ENCODE measurements at places on chromosomes 13 and 19.

GRCh38 chr13:41501281-41501680 is 43.9 kb downstream of the RGCC start:
- no peak for DNase-seq

DNA sequence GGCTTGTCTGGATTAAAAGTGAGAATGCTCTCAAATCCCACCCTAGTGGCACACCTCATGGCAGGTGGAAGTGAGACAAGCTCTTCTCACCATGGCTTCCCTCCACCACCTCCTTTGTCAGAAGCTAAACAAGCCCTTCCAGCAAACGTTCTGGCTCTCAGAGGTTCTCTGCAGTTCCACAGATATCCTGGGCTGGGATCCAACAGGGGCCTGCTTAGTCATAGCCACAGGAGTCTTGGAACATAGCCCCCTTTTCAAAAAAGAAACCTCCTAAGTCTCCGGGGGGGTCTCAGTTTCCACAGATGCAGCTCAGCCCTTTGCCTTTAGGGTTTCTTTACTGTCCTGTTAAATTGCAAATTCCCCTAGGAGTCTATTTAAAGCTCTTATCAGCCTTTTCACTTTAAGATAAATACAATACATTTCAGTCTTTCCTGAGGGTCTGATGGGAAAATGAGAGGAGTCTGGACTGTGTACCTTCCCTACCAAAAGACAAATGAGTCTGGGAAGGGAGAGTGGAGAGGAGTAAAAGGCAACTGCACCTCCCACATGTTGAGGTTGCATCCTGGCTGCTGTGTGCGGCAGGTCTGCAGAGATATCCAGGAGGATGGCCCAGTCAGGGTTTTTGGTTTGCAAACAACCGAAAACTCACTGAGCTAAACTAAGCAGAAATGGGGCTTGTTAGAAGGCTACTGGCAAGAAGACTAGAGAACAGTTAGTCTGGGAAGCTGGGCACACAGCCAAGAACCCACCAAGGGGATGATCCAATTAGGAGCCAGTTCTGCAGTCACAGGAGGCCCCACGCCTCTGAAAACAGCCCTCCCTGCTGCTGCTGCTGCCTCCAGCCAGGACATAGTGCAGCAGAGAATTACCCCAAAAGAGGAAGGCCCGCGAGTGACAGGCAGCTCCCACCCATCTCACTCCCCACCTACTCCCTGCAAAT is 41.4 kb upstream of the SERP2 start:
- DNase-seq, result peak; percentile 91

DNA sequence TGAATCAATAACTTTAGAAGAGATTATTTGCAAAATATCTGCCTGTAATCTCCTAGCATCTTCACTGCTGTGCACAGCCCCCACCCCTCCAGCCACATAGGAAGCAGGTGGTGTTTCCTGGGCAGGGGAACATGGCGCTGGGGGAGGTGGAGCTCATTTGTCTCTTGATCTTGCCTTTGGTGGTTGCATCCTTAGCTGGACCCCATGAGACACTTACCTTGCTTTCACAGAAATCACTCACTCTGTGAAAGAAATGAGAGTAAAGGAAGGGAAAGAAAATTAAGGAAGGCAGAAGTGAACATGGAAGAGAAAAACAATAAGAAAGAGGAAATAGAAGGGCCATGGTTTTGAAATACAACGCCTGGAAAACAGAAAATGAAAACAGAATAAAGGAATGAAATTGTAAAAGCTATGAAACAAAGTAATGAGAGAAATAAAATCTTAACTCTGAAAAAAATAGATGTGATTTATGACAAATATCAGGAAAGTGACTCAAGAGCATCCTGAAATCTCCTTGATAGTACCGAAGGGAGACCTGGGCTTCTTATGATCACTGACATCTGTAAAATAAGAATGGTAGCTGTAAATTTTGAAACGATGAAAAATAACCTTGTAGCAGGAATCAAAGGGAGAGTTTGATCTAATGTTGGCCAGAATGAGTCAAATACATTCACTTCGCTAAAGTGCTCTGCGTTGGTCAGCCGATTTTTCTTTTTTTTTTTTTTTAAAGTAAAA is 17.2 kb upstream of the RNASEH2B start:
- DNase-seq, result no peak

GRCh38 chr19:39379865-39380396 is 11.0 kb downstream of the PAF1 start:
- no peak for DNase-seq

DNA sequence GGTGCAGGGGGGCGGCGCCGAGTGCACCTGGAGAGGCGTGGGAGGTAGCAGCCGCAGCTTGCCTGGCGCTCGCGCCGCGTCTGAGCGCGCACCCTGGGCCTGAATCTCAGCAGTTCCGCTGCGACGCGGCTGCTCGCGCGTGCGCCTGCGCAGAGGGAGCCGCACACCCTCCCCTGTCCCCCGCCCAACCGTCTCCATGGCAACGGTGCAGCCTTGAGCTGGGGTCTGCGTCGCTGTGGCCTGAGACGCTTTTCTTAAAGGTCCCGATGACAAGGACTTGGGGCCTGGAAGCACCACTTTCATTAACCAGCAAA is at the start of gene PNMA8B:
Gene PNMA8B (minus strand): TSS at position 82 of the 314 bp plus-strand sequence. CDS start 402 bp downstream, outside the sequence.
- DNase-seq, result no peak

GRCh38 chr13:33323801-33324510 is 38.4 kb upstream of the STARD13 start:
- no peak for DNase-seq

GRCh38 chr19:28170066-28170465 is 1042.9 kb downstream of the UQCRFS1 start:
- no peak for DNase-seq

GRCh38 chr13:45604892-45605291 is 10.6 kb downstream of the ERICH6B start:
- DNase-seq, result no peak

DNA sequence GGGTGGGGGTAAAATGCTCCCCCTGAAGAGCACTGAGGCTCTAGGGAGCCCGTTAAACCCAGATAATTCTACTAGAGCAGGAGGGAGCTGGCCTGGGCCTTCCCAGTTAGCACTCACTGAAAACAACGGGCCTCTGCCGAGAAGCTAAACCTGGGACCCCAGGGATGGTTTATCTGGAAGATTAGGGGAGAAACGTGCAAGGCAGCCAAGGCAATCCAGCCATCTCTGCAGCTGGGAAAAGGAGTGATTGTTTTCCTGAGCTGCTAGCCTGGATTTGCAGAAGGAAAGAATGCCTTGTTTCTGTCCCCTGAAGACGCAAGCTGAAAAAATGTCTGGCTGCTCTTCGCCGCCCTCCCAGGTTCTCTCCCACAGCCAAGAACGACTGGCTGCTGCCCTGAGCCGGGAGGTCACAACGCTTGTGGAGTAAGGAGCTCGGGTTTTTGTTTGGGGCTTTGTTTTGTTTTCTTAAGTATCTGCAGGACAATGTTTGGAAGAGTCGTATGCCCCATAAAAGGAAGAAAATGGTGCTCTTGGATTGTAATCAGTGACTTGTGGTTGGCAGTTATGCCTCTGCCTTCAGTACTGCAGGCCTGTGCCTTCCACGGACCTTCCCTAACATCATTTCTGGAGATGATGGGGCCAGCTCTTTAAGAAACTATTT is 31.5 kb downstream of the COL4A2 start:
- peak; percentile 50 for DNase-seq

GRCh38 chr13:33318744-33319143 is 33.2 kb upstream of the STARD13 start:
- no peak for DNase-seq

DNA sequence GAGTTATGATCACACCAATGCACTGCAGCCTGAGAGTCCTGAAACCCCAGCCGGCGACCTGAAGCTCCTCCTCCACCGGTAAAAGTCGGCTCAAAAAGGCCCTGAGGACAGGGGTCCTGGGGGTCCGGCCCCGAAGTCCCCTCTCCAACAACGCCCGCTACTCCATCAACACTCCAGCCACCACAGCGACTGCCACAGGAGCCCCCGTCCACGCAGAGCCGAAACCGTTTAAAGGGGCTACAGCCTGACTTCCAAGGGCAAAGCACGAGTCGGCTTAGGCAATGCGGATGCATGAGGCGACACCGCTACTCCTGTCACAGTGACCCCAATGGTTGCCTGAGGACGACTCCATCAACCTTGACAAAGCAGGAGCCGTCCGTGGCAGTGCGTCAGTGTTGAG is 22.9 kb upstream of the ZNF420 start:
- no peak for DNase-seq

DNA sequence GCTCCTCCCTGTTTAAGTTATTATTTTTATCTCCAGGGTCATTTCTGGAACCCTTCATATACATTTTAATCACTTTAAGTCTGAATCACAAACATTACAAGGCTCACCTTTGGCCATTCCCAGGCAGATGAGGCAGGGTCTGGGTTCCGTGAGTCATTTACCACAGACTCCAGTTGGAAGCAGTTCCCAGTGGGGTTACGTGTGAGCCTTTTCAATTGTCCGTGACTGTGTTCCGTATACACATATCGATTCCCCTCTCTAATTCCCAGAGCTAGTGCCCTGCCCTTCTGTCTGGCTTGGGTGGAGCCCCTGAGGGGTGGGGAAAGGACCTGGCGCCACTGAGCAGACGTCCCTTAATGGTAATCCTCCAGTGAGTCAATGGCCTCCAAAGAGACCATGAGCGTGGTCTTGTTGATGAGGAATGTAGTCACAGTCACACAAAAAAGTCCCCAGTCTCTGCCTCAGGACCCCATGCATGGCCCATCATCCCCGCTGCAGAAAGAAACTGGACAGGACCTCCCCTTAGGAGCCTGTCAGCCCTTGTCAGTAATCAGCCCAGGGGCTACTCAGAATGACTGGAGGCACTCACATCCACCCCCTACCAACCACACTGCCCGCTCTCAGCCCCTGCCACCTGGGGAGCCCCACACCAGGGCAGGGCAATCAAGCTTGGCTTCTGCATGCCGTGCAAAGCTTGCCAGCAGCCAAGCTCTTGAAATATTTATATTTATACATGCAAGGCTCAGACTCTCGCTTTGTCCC is 144.4 kb downstream of the ZIC5 start:
- no peak for DNase-seq

DNA sequence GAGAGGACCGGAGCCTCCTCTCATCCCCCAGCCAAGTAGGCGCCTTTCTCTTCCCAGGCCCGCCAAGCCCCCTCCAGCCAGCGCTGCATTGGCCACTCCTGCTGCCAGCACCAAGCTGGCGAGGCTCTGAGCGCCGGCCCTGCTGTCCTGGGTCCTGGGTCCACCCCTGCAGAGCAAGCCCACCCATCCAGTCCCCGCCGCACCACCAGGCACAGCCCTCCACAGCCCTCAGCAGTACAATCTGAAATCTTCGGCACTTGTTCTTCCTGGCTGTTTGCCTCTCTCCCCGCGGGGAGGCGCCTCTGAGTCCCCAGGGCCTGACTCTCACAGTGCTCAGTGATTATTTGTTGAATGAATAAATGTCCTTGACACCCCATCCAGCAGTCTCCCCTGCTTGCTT is 236.4 kb upstream of the SGCG start:
- no peak for DNase-seq

GRCh38 chr13:40697711-40698110 is 31.3 kb upstream of the FOXO1 start:
- no peak for DNase-seq

- no peak for DNase-seq
These were observed 1387.2 kb downstream of the OLFM4 start for GRCh38 chr13:54415753-54416366.

GRCh38 chr13:42548731-42549551 is 25.0 kb upstream of the TNFSF11 start:
- peak; percentile 51 for DNase-seq

- DNase-seq, result no peak
These were observed at the start of gene LACC1 for GRCh38 chr13:43879755-43880181. LACC1 (plus strand) TSS chr13:43879904; CDS start chr13:43880986, 1,082 bp downstream.

GRCh38 chr19:3135961-3136683 is at the start of gene GNA15:
GNA15 (plus strand) TSS chr19:3136033; CDS start chr19:3136451, 418 bp downstream.
- DNase-seq, result no peak

DNA sequence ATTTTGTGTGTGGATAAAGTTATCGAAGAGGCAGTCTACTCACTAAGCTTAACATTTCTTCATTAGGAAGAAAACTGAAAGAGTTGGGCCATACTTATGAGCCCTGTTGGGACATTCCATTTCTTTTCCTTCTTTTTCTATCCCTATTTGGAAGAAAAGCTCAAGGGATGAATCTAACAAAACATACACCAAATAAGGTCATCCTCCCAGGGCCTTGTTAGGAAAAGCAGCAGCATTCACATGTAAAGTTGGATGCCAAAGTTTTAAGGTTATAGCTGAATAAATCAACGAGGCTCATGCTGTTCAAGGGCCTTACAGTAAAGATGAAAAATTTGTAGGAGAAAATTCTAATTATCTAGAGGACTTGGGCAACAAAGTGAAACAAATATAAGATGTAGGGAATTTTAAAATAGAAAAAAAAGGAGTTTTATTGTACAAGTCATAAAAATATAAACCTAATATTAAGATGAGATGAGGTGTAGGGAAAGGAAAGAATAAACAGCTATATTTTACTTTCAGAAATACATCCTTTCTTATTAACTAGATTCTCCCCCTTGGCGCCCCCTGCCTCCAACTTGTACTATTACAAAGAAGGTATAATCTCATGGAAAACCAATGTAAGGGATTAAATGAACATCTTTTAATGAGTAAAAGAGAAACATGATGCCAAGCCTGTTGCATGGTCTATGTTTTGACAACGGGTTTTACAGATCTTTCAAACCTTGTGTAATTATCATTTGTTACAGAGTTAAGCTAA is 160.4 kb downstream of the PCDH20 start:
- no peak for DNase-seq

GRCh38 chr13:76758738-76759137 is 127.5 kb downstream of the KCTD12 start:
- no peak for DNase-seq

DNA sequence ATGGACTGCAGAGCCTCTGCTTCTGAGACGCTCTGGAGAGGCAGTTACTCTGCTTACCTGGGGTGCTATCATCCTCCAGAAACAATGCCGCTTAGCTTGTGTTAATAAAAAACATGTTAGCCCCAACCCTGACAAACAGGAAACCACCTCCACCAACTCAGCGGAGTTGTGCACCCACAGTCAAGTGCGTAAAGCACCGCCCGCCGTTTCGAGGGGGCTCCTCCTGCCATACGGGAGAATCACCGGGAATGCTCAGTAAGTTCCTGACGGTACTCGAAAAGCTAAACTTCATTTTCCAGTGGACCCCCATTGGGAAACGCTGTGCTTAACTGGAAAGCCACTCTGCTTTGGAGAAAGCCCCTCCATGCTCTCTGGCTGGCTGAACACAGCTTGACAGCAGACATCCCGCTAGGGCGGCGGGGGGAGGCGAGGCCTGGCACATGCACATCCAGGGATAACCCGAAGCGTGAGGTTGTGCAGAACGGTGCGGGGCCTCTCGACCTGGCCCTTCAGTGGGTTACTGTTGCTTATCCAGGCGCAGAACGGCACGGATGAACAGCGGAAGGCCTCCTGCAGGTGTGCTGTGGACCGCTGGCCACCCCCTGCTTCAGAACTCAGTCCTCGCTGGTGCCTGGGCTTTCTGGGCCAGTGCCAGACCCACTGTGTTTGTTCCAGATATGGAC is 17.1 kb downstream of the GAS6 start:
- DNase-seq, result no peak

DNA sequence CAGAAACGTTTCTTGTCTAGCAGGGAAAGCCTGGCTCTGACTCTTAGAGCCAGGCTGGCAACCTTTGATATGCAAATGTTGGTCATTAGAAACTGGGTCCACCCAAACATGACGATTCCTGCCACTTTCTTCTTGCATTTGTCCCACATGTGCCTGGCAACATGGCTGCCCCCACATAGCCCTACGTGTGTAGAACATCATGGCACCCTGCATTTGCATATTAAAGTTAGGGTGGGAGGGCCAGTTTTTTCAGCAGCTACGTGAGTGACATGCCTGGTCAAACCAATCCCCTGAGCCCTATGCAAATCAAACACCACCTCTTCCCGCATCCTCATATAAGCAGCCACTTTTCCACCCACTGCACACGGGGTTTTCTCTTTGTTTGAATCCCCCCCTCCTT is 95.0 kb downstream of the LIG4 start:
- no peak for DNase-seq

Data from skeletal muscle cell (primary cell).